ENCODE measurements at places on chromosomes 3 and 15. TPM values are rescaled to one million over a fixed set of nuclear protein-coding genes. Genes with fewer than 3 reads are reported as not detected.

- DNase-seq = no peak
Observed at GRCh38 chr15:67149068-67149772, 83.8 kb downstream of the SMAD3 start.

Gene FGF7
- total RNA-seq = 240 TPM

Gene IGSF11
- 28.5 TPM for total RNA-seq

Gene GOLGA8S
- total RNA-seq = not detected
